ENCODE measurements at places on chromosomes 11 and 22.

DNA sequence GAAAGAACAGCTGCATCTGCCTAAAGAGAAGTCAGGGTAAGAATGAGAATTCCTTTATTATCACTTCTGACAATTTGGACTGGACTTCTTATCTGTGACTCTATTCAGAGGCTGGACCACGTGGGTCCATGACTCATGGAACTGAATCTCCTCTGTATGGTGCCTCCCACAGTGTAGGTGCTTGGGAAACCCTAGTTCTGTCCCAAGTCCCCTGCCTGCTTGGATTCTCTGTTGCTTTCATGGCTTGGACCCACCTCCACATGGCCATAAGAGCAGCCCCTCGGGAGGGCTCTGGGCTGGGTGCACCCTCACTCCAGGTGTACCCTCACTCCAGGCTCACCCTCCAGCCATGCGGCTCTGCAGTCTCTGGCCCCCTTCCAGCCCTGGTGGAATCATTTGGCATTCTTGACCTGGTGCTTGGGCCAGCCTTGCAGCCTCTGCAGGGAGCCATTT is 153.4 kb downstream of the CACNA1I start:
- H3K4me1 ChIP-seq: no peaks in the 10 kb centered on the region
- no peak overlapping the region for H3K4me3 ChIP-seq
- no peaks in the 10 kb centered on the region for H3K27me3 ChIP-seq

DNA sequence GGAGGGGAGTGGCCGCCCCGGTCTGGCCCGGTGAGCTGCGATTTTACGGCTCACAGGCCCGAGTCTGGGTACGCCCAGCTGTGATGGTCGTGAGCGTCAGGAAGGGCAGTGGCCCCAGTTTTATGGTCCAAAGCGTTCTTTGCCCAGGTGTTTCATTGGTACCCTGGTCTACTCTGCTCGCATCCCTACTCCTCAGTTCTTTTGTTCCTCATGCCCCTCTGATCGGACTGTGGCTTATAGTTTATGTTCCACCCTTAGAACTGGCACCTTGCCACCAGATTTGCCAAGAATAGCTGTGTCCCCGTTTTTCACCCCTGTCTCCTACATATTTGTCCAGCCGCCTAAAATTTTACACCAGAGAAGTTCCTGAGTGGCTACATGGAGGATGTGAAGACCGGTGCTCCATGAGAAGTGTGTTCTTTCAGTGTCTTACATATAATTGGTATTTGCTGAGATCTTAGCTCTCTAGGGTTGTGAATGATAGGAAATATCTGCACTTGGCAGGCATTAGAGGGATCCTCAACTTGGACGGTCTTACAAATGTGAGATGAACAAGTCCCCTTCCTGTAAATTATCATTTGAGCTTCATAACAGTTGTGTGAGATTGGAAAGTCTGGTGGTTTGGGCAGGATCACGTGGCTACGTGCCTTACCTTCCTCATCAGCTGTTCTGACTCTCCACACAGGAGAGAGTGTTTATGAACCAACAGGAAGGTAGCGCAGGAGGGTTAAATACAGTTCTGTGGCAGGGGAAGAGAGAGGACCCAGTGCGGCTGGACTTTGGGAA is 1.1 kb downstream of the PANX1 start:
- no peaks in the 10 kb centered on the region for H3K36me3 ChIP-seq
- H3K27me3 ChIP-seq: no peaks in the 10 kb centered on the region
- H3K4me3 ChIP-seq: peak overlapping the region; percentile 80
- H3K27ac ChIP-seq: peak overlapping the region; percentile 88
- peaks cover 4% of the 10 kb centered on the region for H3K4me1 ChIP-seq

DNA sequence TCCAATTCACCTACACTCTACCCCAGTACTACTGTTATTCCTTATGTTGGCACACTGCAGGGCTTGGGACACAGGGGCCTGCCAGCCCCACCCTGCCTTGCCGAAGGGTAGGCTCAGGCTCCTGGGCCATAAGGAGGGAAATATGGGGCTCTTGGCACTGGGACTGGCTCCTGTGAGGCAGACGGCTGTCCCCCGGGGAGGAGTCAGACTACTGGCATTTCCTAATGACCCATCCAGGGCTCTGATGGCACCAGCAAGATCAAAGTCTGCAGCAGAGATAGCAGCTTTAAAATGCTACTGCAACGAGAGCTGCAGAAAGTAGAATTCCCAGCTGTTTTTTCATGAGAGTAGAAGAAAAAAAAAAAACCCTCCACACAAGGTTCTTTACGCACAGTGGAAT is 42.2 kb upstream of the CYP2D6 start:
- DNase-seq: no peak
- no peak overlapping the region for H3K27ac ChIP-seq
- no peaks in the 10 kb centered on the region for H3K27me3 ChIP-seq
- no peaks in the 10 kb centered on the region for H3K4me1 ChIP-seq
- no peak overlapping the region for H3K4me3 ChIP-seq
- H3K36me3 ChIP-seq: no peaks in the 10 kb centered on the region

GRCh38 chr11:16099343-16099900 is 256.9 kb downstream of the SOX6 start:
- no peak overlapping the region for H3K27ac ChIP-seq
- H3K36me3 ChIP-seq: no peaks in the 10 kb centered on the region
- DNase-seq: no peak
- H3K4me1 ChIP-seq: peaks cover 6% of the 10 kb centered on the region

DNA sequence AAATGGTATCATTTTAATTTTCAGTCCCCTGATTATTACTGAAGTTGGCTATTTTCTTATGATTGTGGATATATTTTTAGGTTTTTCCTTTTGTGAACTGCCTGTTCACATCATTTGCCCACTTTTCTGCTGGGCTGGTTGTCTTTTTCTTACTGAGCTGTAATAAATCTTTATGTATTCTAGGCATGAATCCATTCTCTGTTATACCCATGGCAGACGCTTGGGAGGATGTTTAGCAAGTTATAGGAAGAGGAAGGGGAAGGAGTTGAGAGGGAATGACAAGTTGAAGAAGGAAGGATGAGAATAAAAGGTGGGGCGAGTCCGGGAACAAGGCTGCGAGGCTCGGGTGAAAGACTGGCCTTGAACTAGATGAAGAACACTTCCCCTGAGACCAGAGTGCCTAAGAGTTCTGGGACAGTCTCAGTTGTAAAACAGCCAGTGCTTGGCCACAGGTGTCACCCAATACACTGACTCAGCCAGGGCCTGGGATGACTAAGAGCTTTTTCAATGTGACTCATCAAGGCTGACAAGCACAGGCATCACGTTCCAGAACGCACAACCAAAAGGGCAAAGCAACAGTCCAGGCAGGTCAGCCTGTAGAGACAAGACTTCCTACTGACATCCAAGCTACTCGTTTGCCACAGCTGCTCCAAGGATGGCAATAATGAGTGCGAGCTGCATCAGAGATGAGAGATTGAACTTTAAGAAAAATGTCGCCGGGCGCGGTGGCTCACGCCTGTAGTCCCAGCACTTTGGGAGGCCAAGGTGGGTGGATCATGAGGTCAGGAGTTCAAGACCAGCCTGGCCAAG is 35.2 kb downstream of the LRFN4 start:
- H3K4me1 ChIP-seq: no peaks in the 10 kb centered on the region
- no peak overlapping the region for H3K27ac ChIP-seq
- DNase-seq: no peak
- H3K36me3 ChIP-seq: no peaks in the 10 kb centered on the region
- H3K4me3 ChIP-seq: no peak overlapping the region
- H3K27me3 ChIP-seq: no peaks in the 10 kb centered on the region

- DNase-seq: no peak
- no peaks in the 10 kb centered on the region for H3K36me3 ChIP-seq
- no peaks in the 10 kb centered on the region for H3K4me1 ChIP-seq
These were observed 4.9 kb downstream of the INPPL1 start for GRCh38 chr11:72229336-72229924.

GRCh38 chr11:18836417-18836816 is 44.8 kb upstream of the PTPN5 start:
- no peaks in the 10 kb centered on the region for H3K36me3 ChIP-seq
- no peaks in the 10 kb centered on the region for H3K27me3 ChIP-seq
- DNase-seq: no peak
- H3K4me1 ChIP-seq: peaks cover 4% of the 10 kb centered on the region

- no peak for DNase-seq
- no peaks in the 10 kb centered on the region for H3K36me3 ChIP-seq
- peak overlapping the region; percentile 77 for H3K4me3 ChIP-seq
- H3K27ac ChIP-seq: peak overlapping the region; percentile 34
- no peaks in the 10 kb centered on the region for H3K27me3 ChIP-seq
These were observed 559 bp downstream of the SNX19 start for GRCh38 chr11:130915603-130916237.

DNA sequence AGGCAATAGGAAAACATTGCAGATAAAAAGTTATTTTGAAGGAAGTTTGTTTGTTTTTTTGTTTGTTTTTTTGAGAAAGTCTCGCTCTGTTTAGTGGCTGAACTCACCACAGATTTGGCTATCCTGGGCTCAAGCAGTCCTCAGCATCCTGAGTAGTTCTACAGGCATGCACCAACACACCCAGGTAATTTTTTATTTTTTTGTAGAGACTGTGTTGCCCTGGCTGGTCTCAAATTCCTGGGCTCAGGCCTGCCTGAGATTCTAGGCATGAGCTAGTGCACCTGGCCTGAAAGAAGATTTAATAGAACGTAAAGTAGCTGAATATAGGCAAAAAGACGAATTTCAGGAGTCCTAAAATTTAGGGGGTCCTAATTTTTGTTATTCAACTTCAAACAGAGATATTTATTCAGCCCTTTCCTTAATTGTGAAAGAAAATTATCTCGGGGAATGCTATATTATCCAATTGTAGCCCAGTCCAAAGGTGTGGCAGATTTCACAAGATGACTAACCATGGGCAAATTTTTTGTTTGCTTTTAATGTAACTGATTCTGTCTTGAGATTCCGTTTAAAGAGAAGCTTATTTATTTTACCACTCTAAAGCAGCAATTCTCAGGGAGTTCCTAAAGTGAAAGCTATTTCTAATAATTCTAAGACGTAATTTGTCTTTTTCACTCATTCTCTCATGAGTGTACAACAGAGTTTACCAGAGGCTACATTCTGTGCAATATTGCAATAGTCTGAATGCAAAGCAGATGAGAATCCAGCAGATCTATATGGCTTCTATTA is 940 bp downstream of the IL18 start:
- H3K4me3 ChIP-seq: no peak overlapping the region
- no peaks in the 10 kb centered on the region for H3K36me3 ChIP-seq
- no peaks in the 10 kb centered on the region for H3K27me3 ChIP-seq
- no peak overlapping the region for H3K27ac ChIP-seq
- no peaks in the 10 kb centered on the region for H3K4me1 ChIP-seq

- H3K4me1 ChIP-seq: no peaks in the 10 kb centered on the region
- H3K36me3 ChIP-seq: no peaks in the 10 kb centered on the region
- H3K27me3 ChIP-seq: no peaks in the 10 kb centered on the region
- DNase-seq: no peak
- H3K4me3 ChIP-seq: no peak overlapping the region
- H3K27ac ChIP-seq: no peak overlapping the region
These were observed 90.0 kb upstream of the NARS2 start for GRCh38 chr11:78664636-78665035.

DNA sequence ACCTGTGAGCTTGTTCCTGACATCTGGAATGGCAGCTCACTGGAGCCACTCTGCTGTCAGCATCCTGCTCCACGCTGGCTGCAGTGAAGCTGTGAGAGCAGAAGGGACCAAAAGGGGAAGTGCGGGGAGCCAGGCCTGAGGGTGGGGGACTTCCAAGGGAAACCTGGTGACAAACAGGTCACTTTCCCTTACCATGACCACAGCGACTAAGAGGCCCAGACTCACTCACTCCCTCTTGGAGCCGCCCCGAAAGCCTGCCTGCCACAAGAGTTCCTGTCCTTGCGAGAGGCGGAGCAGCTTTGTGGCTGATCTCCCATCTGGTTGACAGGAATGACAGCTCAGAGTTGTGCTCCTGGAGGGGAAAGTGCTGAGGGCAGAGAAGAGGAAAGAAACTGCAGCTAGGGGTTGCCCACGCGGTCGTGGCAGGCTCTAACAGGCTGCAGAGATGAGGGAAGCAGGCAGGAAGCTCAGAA is 183.8 kb upstream of the NTM start:
- DNase-seq: no peak
- H3K27me3 ChIP-seq: peaks cover 15% of the 10 kb centered on the region
- H3K36me3 ChIP-seq: no peaks in the 10 kb centered on the region
- no peak overlapping the region for H3K4me3 ChIP-seq
- H3K4me1 ChIP-seq: no peaks in the 10 kb centered on the region

DNA sequence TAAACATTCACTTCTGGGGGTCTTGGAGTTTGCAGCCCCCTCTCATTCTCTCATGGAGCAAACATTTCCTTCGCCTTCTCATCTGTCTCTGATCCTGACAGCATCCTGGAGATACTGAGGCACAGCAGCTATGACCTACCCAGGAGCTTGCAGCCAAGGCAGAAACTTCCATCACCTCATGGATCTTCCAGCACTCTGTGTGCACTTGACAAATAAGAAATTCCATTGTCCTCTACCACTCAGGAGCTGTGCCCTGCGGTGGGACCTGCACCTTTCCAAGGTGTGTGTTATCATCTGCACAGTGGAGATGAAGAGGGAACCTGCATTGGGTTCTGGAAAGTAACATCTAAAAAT is 49.1 kb downstream of the GGTLC2 start:
- no peaks in the 10 kb centered on the region for H3K27me3 ChIP-seq
- no peak for DNase-seq
- H3K27ac ChIP-seq: peak overlapping the region; percentile 81
- no peaks in the 10 kb centered on the region for H3K36me3 ChIP-seq
- no peak overlapping the region for H3K4me3 ChIP-seq

DNA sequence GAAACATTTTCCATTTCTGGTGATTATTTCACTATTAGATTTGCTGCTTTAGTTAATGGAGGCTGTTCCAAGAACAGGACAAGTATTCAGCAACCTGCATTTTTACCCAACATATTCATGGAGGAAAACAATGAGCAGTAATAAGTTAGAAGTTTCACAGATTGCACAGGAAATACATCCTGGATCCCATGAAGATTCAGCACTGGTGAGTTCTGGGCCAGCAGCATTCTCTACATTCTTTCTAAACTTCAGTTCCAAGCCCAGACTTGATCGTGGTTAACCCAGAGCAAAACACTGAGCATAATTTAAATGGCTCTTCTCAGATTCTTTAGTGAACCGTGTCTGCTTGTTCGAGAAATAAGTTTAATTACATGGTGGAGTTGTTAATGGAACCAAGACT is 3.8 kb downstream of the FJX1 start:
- H3K27ac ChIP-seq: no peak overlapping the region
- no peak for DNase-seq
- H3K36me3 ChIP-seq: no peaks in the 10 kb centered on the region
- H3K27me3 ChIP-seq: no peaks in the 10 kb centered on the region

- H3K36me3 ChIP-seq: no peaks in the 10 kb centered on the region
- H3K4me3 ChIP-seq: peak overlapping the region; percentile 77
- peak overlapping the region; percentile 85 for H3K27ac ChIP-seq
- H3K4me1 ChIP-seq: peaks cover 5% of the 10 kb centered on the region
- no peaks in the 10 kb centered on the region for H3K27me3 ChIP-seq
These were observed 1.4 kb downstream of the NECTIN1 start for GRCh38 chr11:119727523-119728151.

- DNase-seq: no peak
- H3K4me1 ChIP-seq: no peaks in the 10 kb centered on the region
- no peak overlapping the region for H3K4me3 ChIP-seq
These were observed 25.9 kb upstream of the FBLN1 start for GRCh38 chr22:45476814-45477213.

All from pancreas (tissue), 10 donors.